Right atrium auricular region (tissue), 2 donors: ENCODE measurements at places on chromosomes 7 and 10. TPM values are rescaled to one million over a fixed set of nuclear protein-coding genes. Genes with fewer than 3 reads are reported as not detected.

DPP6 gene
- total RNA-seq: 0.85 TPM

LHFPL3 gene
- total RNA-seq: not detected

FXYD4 gene
- not detected for total RNA-seq

DOCK1 gene
- 13.0 TPM for total RNA-seq

DOCK4 gene
- 17.8 TPM for total RNA-seq

CALHM3 gene
- not detected for total RNA-seq

ACSL5 gene
- total RNA-seq: 12.0 TPM

MMD2 gene
- not detected for total RNA-seq

CALN1 gene
- not detected for total RNA-seq

GNGT1 gene
- total RNA-seq: not detected

- no peak for DNase-seq
These were observed 60.6 kb downstream of the PRTFDC1 start for GRCh38 chr10:24891823-24892222.

GRCh38 chr7:134458341-134458805, 527 bp downstream of the AKR1B1 start:
- DNase-seq: no peak

- no peak for DNase-seq
These were observed 781 bp downstream of the GBX1 start for GRCh38 chr7:151166629-151167196.

GRCh38 chr10:77865580-77866324, 60.8 kb downstream of the DLG5 start:
- DNase-seq: no peak

- no peak for DNase-seq
These were observed 27.4 kb downstream of the STEAP4 start for GRCh38 chr7:88279323-88279722.

DNA sequence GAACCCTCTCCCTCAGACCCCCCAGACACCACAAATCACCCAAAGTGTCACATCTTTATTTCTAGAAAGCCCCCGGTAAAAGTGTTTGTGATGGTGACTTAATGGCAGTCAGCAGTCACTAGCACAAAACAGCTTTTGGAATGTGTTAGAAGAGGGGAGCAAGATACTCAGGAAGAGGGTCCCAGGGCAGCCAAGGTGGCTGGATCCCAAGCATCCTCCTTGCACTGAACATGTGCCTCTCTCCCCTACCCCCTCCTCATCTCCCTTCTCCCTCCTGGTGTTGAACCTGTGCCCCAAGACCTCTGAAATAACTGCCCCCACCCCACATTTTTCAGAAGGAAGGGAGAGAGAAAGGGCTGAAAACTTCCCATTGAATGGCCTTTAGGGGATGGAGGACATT, 37.8 kb upstream of the MXI1 start:
- peak; percentile 18 for DNase-seq

DNA sequence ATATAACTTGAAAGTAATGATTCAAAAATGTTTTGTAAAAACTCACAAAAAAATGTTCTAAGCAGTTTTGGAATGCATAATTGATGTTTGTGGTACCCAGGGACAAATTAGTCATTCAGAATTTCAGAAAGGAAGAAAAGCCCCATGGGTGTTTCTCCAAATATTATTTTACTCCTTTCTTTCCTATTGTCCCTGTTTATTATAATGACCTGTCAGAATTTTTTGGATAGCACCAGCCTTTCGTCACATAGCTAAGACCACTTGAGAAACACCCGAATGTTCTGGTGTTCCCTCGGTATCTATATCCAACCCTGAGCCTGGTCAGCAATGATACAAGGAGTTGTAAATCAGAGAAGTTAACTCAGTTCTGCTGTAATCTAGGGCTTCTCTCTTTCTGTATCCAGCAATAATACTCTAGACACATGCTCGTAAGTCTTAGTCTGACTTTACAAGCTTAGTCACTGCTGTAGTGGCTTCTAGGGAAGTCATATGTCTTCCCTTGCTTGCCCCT, 64.8 kb upstream of the MEOX2 start:
- no peak for DNase-seq

- DNase-seq: no peak
These were observed 20.3 kb downstream of the NOD1 start for GRCh38 chr7:30458311-30458710.

DNA sequence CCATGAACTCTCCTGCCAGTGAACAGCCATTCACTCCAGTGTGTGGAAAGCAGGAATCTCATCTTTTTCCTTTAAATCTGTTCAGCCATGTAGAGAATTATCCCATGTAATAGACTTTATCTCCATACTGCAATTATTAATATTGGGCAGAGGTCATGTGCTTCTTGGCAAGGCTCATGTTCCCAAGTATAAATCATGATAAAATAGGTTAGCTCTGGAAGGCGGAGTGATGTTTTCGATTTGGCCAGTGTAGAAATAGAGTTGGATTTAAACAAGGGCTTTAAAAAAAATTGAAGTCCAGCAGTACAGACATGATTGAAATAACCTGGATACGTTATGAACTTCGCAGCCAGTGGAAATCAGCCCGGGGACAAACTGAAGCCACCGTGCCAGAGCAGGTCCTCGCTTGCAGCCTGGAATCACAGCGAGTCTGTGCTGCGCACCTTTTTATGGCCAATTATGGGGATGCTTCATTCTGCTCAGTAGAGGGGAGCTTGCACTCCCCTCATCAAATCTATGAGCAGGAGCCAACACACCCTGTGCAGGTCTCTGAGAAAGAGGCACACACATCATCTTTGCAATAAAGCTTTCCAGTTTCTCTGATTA, 654.0 kb upstream of the MKI67 start:
- no peak for DNase-seq

DNA sequence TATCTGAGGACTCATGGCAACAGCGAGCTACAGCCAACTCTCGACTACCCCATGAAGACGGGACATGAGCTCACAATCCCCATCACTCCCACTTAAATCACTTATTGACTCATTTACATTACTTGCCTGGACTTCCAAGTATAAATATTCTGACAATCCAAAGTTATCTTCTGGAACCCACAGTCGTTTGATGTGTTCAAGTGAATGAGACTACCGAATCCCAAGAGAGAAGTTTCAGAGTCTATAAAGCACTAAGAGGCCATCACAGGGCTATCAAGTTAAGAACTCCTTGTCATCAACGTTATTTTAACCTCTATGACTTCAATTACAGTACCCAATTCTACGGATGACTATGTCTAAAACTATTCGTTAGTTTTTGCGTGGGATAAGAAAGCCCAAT, 11.5 kb upstream of the ANAPC16 start:
- DNase-seq: no peak

DNA sequence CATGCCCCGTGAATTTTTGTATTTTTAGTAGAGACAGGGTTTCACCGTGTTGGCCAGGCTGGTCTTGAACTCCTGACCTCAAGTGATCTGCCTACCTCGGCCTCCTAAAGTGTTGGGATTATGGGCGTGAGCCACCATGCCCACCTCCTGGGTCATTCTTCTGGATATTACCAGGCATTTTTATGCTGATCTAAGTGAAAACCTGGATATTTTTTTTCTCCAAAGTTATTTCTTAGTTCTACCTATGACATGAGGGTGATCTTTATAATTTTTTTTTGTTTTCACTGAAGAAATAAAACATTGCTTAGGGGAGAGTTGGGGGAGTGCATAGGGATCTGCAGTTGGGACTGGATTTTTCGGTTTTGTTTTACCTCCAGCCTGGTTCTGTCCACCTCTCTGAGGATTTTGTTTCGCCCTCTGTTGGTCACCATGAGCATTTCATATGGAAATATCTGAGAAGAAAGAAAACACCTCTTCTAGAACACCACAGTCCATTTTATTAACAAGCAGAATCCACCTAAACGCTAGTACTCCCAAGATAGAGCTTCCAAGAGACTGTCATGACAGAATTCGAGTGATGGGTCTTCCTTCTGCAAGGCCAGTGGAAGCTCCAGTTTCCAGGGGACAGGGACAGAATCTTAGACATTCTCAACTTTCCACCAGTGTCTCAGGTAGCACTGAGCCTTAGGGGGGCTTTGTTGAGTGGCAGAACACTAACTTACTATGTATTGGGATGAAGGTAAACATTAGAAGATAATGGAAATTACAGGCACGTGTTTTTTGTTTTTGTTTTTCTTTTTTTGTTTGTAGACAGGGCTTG, 33.4 kb upstream of the AFAP1L2 start:
- no peak for DNase-seq

GRCh38 chr10:5813341-5814109, at the start of gene GDI2:
Gene GDI2 (minus strand): TSS chr10:5813434. CDS start chr10:5813258, 176 bp downstream.
- peak; percentile 96 for DNase-seq

- DNase-seq: peak; percentile 75
These were observed at the start of gene DENND2A for GRCh38 chr7:140640727-140641523. Gene DENND2A (minus strand): TSS chr7:140640813. CDS start chr7:140602397, 38,416 bp downstream.

- DNase-seq: no peak
These were observed 37.5 kb upstream of the OCM2 start for GRCh38 chr7:98027342-98028033.

- no peak for DNase-seq
These were observed 47.4 kb downstream of the GPR37 start for GRCh38 chr7:124718032-124718766.

DNA sequence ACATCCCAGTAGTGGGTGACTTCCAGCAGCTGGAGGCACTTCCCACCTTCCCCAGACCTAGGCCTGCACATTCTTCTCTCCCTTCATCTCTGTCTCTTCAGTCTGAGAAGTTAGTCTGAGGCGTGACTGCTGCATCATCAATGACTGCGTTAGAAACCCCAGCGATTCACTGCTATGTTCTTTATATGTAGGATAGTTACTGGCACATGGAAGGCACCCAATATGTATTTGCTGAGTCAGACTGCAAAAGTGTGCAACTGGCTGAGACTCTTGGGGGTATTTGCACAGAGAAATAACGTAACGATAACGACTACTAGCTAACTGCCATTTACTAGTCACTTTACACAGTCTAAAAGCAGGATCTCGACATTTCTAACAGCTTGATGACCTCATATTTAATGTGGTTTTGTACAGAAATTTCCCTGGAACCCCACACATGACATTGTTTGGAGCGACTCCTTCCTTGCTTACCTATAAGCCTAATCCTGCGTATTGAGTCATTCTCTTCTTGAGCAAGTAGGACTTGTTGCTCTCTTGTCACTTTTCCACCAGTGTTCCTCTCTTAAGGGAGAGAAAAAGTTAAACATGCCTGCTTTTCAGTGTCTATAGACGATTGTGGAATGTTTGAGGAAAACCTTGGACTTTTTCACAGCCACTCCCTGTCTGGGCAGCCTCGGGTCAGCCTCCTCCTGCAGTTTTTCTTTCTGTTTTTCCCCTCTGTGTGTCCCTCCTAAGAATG, 45.5 kb downstream of the THNSL1 start:
- DNase-seq: no peak

- DNase-seq: no peak
These were observed 55.9 kb downstream of the SVOPL start for GRCh38 chr7:138645284-138645683.

DNA sequence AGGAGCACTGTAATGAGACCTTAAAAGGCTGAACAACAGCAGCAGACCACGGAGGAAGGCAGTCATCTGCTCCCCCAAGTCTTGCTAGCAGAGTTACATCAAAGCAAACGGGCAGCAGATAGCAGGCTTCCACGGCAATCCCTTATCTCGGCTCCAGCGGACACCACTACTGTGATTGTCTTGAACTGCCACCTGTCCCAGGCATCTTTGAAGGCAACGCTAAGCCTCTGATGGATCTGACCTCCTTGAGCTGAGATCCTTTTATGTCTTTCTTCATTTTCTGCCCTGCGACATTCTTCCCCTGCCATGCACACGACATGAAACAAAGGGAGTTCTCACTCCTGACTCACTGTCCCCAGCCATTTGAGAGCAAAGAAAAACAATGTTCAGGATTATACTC, 111.7 kb downstream of the GLI3 start:
- no peak for DNase-seq

GRCh38 chr7:128737867-128738385, 1.2 kb upstream of the CALU start:
- DNase-seq: no peak

GRCh38 chr7:123995617-123996326, 37.1 kb downstream of the TMEM229A start:
- no peak for DNase-seq

GRCh38 chr7:43790006-43790405, 31.5 kb downstream of the BLVRA start:
- no peak for DNase-seq

GRCh38 chr7:142298009-142298408, 40.2 kb upstream of the PRSS58 start:
- DNase-seq: no peak

- DNase-seq: no peak
These were observed 1.5 kb downstream of the IPMK start for GRCh38 chr10:58266003-58266825.

- DNase-seq: no peak
These were observed 451.8 kb downstream of the SEMA3D start for GRCh38 chr7:84735011-84735410.
